ENCODE measurements at places on chromosomes 2 and 18.

DNA sequence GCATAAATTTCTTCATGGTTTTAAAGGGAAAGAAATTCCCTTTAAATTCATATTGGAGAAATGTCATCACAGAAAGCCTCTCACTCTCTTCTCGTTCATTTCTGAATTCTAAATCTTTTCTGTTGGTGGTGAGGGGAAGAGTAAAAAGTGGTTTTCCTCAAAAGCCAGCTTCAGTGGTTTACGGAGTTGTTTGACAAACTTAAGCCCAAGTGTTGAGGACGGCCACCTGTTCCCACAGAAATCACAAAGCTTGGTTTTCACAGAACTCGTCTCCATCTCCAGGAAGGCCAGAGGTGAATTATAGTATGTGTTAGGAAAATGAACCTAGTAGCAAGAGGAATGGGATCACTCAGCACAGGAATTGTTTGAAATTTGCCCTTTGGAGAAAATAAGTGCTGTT, 316.2 kb downstream of the PDE11A start:
- no peak for DNase-seq

DNA sequence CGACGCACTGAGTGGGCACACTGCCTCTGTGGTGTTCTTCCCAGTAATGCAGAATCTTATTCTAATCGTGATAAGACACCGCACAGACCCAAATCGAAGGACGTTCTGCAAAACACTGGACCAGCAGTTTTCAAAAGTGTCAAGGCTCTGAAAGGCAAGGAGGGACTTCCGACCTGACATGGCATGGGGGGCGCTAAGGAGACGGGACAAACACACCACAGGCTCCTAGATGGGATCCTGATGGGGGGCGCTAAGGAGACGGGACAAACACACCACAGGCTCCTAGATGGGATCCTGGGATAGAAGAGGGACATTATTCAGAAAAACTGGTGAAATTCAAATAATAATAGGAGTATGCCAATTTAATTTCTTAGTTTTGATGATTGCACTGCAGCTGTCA, 191.4 kb downstream of the LDLRAD4 start:
- DNase-seq: no peak

- peak; percentile 47 for DNase-seq
These were observed 853 bp downstream of the GNAL start for GRCh38 chr18:11689669-11690565.

DNA sequence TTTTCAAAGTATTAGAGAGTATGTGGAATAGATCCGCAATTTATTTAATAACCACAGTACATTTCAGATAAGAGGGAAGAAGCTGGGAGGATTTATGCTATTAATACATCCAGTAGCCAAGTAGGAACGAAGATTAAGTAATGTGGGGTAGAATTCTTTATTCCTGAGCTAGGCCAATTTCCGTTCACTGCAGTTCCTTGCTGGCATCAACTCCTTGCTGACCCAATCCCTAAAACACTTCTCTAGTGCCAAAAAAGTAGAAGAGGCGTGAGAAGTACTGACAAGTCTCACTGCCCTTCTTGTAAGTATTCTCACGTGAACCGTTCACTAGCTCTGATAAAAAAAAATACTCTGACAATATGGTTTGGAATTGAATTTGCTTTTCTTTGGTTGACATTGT, 211.4 kb downstream of the EPHA4 start:
- no peak for DNase-seq

GRCh38 chr2:36338827-36339145, 16.8 kb upstream of the CRIM1 start:
- no peak for DNase-seq

- DNase-seq: no peak
These were observed 26.5 kb downstream of the FIGN start for GRCh38 chr2:163709270-163709669.

DNA sequence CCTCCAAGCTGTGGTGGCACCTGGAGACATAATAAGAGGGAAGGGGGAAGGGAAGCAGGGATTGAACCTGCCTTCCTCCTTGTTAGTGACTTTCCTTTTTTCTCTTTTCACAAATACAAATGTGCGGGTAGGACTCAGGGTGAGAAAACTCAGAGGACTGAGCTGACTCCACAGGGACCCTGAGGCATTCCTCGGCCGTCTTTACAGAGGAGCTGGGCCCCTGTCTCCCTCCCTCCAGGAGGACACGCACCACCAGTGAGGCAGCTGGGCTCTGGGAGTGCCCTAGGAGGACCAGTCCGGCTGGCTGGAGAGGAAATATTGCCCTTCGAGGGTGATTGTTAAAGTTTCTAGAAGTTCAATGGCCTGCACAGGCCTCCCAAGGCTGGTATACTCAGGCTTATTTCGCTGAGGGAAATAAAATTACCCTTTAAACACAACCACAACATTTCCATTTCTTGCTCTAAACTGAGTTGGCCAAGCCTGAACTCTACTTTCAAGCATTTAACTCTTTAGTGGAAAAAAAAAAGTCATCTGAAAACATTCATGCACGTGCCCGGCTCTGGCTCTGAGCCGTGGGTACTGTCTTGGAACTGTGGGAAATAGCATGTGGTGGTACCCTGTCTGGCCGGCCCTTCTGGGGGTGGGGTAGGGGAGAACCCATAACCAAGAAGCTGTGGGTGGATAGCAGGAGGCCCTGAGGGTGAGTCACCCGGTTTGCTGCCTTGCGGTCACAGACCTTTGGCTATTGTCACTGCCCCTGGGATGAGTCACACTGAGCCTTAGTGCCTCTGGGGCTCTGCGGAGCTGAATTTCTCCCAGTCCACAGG, 116.0 kb downstream of the COPS8 start:
- no peak for DNase-seq

- peak; percentile 80 for DNase-seq
These were observed 62.8 kb upstream of the NEUROD1 start for GRCh38 chr2:181742922-181743722.

DNA sequence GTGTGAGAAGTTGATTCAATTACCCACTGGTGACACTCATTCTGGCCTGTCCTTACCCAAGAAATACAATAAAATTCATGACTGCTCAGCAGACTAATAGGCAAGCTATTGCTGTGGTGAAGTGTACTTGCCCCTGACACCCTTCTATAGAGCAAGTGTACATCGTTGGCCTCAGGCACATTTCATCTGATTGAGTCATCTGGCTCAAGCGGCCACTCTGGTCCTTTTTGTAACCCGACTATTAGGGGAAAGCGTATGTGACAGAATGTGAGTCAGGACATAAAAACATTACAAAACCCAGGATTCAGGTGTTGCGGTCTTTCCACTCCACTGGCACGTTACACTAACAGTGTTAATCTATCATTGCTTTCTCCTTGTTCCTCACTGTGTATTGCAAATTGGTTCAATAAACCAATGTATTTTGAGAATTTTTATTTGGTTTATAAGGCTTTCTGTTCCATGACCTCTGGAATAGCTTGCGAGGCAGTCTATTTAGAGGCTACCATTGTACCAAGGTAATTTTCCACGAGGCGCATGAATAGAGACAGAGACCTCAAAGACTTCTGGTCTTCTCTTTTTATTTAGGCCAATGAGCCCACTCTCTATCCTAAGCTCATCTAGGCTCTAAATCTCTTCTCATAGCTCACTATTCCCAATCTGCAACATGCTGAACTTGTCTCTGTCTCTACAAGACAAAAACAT, 10.2 kb upstream of the TTC32 start:
- no peak for DNase-seq

GRCh38 chr2:191170773-191171172, 20.0 kb upstream of the STAT4 start:
- DNase-seq: no peak

DNA sequence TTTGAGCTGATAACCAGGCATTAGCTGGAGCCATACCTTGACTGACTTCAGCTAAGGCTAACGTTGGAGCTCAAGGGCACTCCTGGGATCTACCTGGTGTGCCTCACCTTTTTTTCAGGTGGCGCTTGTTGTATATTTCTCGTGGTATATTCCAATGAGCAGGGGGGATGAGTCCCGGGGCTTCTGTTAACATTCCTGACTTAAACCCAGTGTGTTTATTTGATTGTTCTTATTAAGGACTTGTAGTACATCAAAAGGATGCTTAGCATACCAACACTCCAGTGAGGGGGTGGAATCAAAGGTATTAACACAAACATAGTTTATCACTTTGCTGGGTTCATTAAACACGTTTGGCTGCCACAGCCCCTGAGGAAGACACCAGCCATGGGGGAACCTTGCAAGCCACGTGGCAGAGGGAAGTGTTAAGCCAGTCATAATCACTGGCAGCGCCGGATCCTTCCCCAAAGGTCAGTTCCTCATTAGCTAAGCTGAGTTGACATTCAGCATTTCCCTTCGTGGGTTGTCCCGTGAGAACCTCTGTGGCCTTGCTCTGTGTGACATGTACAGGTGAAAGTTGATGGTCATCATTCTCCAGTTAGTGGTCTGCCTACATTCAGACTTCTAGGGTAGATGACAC, 119.5 kb upstream of the MCFD2 start:
- no peak for DNase-seq

Measured in lung (tissue), 17 donors.